RCC 7860 (cell line): ENCODE measurements at places on chromosomes 4 and X.

GRCh38 chr4:146522869-146523205 lies 1.1 kb upstream of the SLC10A7 start:
- DNase-seq = no peak

DNA sequence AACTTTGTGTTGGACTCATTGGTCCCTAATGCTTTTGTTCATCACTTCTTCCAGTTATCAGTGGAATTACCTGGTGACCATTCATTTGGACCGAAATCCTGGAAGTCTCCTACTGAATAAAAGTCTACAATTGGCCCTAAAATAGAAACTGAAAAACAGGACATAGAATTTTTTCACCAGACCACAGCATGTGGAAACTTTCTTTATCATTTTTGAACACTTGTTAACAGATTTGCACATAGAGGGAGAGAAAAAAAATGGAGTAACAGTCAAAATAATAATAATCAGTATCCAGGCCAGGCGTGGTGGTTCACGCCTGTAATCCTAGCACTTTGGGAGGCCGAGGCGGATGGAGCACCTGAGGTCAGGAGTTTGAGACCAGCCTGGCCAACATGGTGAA lies 7.1 kb downstream of the EPGN start:
- DNase-seq = no peak

- no peak for DNase-seq
Observed at GRCh38 chr4:1336088-1336491, 10.9 kb upstream of the UVSSA start.

GRCh38 chrX:50198348-50198747 lies 2.5 kb downstream of the AKAP4 start:
- DNase-seq = no peak

DNA sequence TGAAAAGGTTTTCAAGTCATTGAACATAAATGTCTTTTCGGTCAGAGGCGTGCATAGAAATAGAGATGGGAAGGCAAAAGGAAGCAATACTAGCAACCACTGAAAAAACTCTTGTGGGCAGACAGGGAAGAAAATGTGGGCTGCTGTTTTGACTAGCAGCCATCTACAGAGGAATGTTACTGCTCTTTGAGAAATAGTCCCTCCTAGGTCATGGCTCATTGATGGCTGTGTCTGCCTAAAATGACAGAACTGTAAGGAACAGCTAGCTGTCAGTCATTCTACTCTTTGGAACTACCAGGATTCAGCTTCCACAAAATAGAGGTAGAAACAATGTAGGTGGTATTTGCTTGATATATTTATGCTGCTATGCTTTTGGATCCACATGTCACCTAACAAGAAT lies 26.9 kb upstream of the TMPRSS11B start:
- DNase-seq = no peak

DNA sequence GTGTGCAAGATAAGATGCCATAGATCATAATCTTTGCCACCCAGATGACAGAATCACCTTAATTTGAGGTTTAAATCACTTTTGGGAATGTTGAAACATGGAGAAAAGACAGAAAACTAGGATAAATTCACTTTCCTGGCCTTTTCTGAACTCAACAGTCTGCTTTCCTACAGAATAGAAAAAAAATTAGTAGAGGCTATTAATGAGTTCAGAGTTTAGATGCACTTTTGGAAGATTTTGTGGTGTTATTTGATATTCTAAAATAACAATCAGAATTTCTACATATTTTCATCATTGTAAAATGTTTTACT lies 195.9 kb downstream of the CAMK2D start:
- DNase-seq = no peak

- peak; percentile 28 for DNase-seq
Observed at GRCh38 chr4:145609481-145610427, 9.4 kb upstream of the MMAA start.

DNA sequence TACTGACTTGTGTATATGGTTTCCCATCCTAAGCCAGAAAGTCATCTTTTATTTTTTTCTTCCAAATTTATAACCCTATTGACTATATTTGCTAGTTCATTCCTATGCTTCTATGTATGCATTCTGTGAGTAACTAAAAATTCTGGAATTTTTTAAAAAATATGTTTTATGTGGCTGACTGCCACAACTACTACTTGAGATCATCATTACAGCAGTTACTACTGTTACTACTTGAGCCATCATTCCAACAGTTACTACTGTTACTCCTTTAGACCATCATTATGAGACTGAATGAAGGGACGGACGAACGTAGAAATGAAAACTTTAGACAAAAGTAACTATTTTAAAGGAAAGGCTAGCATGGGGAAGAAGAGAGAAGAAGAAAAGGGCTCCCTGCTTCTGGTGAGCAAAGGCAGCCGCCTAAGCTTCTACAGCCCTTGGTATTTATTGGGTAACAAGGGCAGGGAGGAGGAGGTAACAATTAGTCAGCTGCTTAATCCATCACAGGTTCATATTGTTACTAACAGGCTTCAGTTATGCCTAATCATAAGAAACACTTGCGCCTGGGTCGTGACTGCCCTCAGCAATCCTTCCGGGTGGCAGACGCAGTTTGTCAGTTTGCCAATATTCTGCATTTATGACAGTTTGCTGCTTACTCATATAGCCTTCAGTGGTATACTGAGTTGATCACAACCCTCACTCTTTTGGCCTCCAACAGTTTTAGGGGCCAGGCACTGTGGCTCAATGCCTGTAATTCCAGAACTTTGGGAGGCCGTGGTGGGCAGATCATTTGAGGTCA lies 80.4 kb downstream of the PDLIM5 start:
- DNase-seq = no peak

DNA sequence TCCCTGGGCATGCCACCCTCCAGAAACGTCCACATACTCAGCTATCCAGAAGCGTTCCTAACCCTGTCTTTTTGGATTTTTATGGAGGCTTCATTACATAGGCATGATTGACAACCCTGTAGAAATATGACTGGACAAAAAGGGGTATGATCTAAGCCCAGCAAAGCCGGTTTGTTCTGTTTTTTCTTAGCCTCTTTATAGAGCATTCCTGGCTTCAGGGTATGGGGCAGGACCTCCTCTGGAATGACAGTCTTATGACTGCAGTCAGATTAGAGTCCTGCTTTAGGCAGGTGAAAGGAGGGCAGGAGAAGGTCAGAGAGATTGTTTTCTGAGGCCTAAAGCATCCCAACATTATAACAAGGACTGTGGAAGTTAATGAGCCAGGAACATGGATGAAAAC lies 137.4 kb downstream of the DCLK2 start:
- DNase-seq = no peak

GRCh38 chrX:43949669-43950068 lies 23.5 kb downstream of the NDP start:
- no peak for DNase-seq

DNA sequence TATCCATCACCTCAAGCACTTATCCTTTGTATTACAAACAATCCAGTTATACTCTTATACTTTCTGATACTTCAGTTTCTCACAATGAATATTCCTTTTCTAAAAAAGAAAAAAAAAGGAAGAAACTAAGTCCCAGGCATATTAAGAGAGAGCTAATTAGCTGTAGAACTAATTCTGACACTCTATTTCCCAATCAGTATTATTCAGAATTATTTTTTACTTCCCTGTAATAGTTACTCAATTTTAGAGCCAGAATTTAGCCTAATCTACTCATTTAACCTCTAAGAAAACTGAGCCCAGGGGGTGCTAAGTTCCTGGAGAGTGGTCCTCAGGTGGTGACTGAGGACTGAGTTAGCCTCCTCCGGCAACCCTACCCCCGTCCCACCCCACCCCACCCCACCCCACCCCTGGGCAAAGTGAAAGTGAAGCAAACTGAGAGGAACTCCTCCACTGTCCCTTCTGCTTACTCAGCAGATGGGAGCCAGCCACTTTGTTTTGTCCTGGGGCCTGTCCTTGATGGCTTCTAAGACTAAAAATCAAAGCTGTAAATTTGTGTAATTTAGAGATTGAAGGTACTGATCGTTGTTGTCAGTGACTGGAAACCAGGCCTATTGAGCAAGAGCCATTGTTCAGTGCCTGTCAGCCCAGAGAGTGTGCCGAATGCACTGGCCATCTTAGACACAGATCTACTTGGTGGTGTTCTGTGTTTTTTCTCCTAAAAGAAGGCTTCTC lies 162.1 kb downstream of the CBR4 start:
- no peak for DNase-seq

GRCh38 chr4:110898290-110898689 lies 275.4 kb upstream of the PITX2 start:
- no peak for DNase-seq
